ENCODE measurements at places on chromosomes 11 and 22.
A peak's percentile ranks its signal among the peaks of the same experiment; 100 is the strongest.

- no peak for DNase-seq
Observed at GRCh38 chr11:68044145-68044813, 5.5 kb downstream of the TCIRG1 start.

DNA sequence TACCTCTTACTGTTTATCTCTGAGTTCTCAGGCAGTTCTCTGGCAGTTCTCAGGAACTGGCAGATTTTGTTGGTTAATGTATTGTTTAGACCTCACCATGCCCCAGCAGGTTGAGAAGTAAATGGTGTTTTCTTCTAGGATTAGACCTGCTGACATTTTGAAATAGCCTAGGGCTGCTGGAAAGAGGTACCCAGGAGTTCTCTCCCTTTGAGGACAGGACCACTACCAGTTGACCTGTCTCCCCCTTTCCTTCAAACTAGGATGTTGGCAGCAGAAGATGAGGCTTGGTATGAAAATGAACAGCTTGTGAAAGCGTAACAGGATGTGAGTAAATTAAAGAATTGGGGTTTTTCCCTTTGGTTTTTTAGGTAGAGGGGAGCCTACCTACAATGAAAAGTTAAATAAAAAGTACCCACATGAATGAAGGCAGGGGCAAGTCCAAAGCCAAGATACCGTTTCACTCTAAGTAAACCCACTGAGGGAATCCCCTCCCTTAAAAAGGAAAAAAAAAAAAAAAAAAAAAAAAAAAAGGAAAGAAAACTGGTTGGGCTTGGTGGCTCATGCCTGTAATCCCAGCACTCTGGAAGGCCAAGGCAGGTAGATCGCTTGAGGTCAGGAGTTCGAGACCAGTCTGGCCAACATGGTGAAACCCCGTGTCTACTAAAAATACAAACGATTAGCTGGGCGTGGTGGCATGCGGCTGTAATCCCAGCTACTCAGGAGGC, 96.2 kb downstream of the PDHX start:
- peak; percentile 28 for DNase-seq

DNA sequence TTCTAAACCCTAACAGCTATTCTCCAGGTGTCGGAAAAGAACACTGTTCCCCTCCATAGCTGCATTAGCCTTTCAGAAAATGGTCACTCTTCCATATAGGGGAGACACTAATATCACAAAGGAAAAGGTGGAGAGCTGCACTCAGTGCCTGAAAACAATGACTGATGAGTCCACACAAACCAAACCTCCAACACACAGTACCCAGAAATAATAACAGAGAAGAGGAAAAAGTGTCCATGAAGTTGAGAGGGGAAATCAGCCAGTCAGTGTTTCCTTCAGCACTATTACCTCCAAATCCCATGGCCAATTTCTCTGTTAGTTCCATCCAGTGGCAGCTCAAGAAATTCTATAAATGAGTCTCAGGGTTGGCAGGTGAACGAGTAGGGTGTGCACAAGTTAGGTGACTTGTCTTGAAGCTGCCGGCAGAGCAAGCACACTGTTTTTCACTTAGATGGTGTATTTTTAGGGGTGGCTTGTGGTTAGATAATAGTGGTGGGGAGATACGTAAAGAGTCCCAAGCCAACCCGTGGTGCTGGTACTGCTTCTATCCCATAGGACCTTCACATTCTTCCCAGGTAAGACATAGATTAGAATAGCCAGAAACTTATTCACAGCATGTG, 84.5 kb upstream of the CHRM4 start:
- DNase-seq: no peak

- DNase-seq: no peak
Observed at GRCh38 chr11:123260511-123261211, 65.6 kb upstream of the CLMP start.

DNA sequence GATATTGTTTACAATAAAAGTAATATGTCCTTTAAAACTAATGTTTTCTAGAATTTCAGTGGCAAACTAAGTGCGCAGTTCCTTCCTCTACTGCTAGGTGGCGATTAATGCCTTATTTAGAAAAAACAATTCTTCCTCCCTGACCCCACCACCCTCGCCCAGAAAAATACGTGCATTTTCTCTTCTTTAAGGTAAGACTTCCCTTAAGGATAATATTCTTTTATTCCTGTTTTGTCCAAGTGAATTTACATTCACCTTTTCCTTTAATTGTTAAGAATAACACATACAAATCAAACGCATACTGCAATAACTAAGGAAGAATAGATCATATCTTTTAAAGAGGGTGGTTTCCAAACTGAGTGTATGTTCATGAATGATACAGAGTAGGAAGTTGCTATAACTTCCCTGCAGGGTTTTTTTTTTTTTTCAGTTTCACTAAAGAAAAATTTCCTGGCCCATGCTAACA, 17.0 kb upstream of the PSMA1 start:
- DNase-seq: peak; percentile 45

DNA sequence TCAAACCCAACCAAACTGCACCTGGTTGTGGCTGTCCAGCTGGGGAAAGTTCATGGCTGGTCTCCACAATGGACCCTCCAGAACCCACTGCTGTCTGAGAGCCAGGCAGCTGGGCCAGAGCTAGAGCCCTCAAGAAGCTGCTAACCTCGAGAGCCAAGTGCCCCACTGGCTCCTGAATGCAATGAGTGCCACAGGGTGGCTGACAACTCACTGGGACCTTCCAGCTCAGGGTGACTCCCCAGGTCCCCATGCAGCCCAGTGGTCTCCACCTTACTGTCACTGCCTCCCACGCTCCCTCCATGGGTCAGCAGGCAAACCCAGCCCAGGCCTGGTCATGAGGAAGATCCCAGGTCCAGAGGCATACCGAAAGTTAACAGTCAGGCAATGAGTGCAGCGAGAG, 8.0 kb upstream of the CHST1 start:
- no peak for DNase-seq

DNA sequence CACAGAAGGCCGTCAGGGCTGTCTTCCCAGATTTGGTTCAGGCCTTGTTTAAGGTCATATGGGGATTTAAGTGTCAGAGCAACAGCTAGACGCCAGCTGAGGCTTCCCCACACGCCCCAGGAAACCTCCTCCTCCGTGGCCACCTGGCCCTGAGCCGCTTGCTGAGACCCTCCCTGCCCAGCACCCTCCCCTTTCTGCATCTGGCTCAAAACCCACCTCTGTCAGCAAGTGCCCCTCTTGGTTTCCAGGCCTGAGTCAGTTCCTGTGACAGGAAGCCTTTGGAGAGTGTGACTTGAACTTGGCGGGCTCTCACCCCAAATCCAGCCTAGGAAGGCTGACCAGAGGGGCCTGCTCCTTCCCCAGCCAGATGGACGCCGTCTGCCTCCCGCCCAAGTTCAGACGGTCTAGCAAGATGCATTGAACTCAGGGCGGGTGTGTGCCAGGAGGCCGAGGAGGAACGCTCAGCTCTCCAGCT, 561 bp downstream of the FXYD2 start:
- peak; percentile 39 for DNase-seq

- no peak for DNase-seq
Observed at GRCh38 chr11:71249301-71249700, 3.1 kb downstream of the SHANK2 start.

DNA sequence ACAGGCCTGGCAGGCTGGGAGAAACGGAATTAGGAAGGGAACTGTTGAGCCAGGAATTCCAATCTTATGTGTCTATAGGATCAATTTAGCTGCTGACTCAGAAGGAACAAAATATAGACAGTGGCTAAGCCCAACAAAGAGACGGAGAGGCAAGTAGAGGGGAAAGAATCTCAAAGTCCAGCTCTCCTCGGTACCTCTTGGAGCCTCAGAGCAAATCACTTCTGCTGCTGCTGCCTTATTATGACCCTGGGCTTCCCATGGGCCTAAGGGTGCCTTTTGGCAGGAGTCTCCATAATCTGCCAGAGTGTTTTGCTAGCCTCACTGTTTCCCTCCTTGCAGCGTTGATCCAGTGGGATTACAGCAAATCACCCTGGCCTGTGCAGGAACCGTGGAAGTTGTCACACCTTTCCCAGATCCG, 31.7 kb downstream of the PAX6 start:
- DNase-seq: no peak

DNA sequence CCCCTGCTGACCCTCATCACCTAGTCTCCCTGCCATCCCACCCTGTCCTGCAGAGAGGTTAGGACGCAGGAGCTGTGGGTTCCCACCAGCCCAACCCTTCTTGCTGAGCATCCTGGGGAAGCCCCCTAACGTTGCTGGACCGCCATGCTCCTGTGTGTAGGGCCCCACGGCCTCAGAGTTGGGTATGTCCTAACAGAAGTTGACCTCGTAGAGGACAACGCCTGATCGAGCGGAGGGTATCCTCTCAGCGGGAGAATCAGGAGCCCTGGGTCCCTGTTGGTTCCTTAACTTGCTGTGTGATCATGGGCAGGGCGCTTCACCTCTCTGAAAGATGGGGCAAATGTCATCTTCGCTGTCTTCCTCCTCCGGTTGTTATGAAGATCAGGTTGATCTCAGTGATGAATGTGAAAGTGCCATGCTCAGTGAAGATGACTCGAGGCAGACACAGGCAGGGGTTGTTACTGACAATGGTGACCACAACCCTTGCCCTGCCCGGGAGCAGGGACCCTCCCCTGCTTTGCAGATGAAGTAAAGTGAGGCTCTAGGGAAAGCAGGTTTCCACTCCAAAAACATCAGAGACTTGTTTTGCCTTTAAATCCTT, 19.3 kb upstream of the CD5 start:
- DNase-seq: peak; percentile 55
